ENCODE measurements at places on chromosomes 16 and 17.

DNA sequence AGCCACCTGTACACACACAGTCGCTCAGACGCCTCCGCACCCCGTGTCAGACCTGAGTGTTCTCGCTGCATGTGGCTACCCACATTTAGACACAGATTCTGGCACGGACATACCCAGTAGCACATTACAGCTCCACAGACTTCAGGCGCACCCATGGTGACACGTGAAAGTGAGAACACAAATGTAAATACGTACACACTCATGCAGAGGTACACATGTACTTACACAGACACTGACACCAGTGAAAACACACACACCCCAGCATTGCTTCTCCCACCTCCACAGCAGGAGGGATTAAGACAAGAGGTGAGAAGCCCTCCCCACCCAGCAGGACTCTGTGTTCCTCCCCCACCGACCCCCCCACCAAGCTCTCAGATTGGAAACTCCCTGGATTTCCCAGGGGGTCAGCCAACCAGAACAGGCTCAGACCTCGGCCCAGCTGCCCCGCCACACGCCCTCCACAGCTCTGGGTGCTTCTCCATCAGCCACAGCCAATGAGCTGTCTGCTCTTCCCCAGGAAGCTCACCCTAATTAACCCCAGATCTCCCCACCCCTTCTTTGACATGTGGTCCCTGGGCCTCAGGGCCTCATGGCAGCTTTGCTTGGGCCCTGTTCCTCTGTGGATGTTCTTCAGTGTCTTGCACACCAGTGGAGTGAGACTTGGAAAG, 5.3 kb upstream of the FOXN1 start:
- DNase-seq = no peak

- DNase-seq = no peak
Measured at GRCh38 chr17:6681176-6681575, 29.6 kb downstream of the C17orf100 start.

GRCh38 chr16:64425381-64425780, 696.5 kb downstream of the CDH11 start:
- no peak for DNase-seq

- no peak for DNase-seq
Measured at GRCh38 chr16:12798171-12798570, 5.5 kb downstream of the CPPED1 start.

- DNase-seq = no peak
Measured at GRCh38 chr17:72414967-72415853, 294.4 kb downstream of the SOX9 start.

- DNase-seq = no peak
Measured at GRCh38 chr16:26816266-26816665, 250.5 kb upstream of the C16orf82 start.

DNA sequence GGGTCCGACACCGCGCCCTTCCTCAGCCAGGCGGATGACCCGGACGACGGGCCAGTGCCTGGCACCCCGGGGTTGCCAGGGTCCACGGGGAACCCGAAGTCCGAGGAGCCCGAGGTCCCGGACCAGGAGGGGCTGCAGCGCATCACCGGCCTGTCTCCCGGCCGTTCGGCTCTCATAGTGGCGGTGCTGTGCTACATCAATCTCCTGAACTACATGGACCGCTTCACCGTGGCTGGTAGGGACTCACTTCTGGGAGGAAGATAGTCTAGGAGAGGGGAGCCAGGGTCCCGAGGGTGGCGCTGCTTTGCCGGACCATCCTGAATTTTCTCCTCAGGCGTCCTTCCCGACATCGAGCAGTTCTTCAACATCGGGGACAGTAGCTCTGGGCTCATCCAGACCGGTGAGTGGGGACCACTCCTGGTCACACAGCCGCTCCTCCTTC, 601 bp downstream of the SPNS1 start:
- DNase-seq = no peak

GRCh38 chr17:55641676-55642081, 81.0 kb downstream of the TMEM100 start:
- DNase-seq = peak; percentile 59

GRCh38 chr17:49180303-49180702, 30.1 kb downstream of the GNGT2 start:
- DNase-seq = peak; percentile 47

DNA sequence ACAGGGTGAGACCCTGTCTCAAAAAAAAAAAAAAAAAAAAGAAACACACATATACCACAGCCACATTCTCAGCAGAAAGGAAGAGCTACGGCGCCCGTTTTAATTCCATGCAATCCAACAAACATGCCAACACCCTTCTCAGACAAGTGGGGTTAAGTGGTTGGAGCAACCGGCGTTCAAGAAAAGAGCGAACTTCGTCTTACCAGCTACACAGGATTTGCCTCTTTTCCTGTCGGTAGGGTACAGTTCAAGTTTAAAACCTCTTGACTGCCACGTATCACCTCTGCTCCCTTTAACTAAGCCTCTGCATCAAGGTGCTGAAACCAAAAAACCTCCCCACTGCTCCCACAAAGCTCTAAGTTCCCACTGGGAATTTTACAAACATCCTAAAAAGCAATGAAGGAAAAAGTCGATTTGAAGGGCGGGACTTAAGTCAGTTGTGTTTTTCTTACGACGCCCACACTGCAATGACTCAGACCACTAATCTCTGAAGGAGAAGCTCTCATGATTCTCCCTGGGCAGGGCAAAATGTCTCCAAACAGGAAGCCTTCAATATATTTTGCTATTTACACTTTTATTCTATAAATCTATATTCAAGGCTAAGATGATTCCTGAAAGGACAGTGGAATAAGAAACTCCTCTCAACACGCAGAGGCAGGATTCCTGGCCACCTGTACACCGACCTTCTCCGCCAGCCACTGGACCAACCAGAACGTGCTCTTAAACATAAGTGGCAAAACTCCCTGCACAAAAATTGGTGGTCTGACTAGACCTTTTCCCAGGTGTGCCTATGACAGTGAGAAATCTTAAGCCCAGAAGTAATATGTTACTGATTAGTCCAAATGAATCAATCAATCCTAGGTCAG, 18.8 kb downstream of the SRP68 start:
- no peak for DNase-seq

- no peak for DNase-seq
Measured at GRCh38 chr16:68517606-68518166, 21.4 kb upstream of the ZFP90 start.

GRCh38 chr16:9840761-9841665, 341.2 kb downstream of the GRIN2A start:
- DNase-seq = no peak

- no peak for DNase-seq
Measured at GRCh38 chr17:71926746-71927398, 193.9 kb upstream of the SOX9 start.

DNA sequence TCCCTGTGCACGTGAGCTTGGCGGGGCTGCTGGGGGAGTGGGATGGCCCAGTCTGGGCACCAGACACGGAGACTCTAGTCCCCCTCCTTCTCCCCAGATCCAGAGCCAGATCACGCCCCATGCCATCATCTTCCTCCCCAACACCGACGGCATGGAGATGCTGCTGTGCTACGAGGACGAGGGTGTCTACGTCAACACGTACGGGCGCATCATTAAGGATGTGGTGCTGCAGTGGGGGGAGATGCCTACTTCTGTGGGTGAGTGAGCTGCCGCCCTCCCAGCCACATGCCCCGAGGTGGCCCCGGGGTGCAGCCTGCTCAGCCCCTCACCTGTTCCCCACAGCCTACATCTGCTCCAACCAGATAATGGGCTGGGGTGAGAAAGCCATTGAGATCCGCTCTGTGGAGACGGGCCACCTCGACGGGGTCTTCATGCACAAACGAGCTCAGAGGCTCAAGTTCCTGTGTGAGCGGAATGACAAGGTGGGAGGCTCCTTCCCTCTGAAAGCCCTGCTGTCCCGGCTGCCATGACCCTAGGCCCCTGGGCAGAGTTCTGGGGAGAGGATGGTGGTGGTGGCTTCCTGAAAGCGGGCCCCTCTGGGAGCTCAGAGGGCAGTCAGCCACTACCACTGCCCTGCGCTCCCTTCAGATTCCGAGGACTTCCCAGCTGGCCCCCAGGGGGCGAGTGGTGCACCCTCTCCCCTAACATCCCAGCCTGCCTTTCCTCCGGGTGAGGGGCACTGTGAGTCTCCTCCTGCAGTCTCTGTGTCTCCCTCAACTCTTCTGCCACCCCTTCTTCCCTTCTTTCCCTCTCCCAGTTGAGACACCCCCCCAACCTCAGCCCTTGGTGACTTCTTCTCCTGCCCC, 2.8 kb upstream of the C17orf107 start:
- DNase-seq = no peak

DNA sequence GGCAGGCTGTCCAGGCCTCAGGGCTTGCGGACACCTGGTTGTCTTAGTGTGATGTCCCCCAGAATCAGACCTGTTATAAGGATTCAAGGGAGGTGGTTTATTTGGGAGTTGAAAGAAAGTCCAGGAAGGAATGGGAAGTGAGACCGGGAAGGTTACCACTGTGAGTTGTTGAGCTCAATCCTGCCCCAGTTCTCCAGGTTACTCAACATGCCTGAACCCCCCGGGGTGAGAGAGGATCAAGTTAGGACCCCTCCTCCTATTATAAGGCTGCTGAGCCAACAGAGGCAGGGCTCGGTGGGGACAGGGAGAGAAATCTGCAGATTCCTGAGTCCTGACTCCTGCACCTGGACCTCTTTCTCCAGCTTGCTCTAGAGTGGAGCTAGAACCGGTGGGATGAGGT, 86.4 kb downstream of the MRM1 start:
- DNase-seq = no peak

DNA sequence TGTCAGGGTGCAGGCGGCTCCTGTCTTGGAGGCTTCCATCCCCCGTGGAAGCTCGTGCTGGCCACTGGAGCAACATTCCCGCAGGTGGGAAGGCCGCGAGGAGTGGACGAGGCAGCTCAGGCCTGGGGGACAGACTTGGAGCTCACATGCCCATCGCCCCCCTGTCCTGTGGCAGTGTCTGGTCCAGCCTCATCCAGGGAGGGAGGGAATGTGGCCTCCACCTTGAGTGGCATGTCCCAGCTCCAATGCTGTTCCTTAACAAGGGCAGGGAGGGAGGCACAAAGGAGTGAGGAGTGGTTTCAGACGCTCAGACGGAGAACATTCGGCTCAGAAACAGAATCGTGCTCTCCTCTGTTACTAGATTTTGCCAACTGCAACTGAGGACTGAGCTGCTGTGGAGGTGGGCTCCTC, 159.4 kb upstream of the CHMP6 start:
- DNase-seq = peak; percentile 88

DNA sequence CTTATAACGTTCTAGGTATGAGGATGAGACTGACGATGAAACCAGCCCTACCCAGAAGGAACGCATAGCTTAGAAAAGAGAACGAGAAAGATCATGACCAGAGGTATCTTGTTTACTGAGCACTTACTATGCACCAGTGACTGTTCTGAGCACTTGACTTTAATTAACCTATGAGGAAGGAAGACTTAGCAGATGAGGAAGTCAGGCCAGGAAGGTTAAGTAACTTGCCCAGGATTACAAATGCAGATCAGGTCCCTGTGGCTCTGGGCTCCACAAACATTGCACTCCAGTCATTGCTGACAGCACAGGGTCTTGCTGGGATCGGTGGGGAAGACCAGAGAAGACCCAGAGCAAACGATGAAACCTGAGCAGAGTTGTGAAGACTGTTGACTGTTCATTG, 7.1 kb downstream of the KRT13 start:
- no peak for DNase-seq

- no peak for DNase-seq
Measured at GRCh38 chr17:83025636-83026280, 53.7 kb upstream of the METRNL start.

DNA sequence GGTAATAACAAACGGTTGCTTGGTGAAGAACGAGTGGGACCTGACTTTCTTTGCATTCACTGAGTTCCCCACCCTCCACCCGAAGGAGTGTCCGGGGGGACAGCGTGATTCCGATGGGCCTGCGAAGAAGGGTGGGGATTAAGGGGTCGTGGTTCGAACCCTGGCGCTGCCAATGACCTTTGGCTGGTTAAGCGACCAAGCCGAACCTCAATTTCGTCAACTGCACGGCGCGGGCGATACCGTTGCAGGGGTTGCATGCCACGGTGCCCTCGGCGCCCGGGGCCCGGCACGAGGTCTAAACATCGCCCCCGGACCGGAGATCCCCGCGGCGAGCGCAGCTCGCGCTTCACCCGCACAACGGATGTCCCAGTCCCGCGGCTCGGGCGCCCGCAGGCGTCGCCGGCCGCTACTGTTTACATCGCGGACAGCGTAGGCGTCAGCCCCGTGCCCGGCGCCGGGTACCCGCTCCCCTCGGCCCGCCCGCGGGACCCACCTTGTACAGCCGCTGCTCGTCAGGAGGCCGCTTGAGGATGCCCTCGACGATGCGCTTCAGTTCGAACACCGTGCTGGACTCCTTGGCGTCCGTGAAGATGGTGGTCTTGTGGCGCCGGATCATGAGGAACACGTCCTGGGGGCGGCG, 460 bp downstream of the ELOB start:
- no peak for DNase-seq

- no peak for DNase-seq
Measured at GRCh38 chr17:18315562-18315922, 449 bp downstream of the SMCR8 start.

- DNase-seq = no peak
Measured at GRCh38 chr16:50079397-50080140, 13.8 kb downstream of the HEATR3 start.

DNA sequence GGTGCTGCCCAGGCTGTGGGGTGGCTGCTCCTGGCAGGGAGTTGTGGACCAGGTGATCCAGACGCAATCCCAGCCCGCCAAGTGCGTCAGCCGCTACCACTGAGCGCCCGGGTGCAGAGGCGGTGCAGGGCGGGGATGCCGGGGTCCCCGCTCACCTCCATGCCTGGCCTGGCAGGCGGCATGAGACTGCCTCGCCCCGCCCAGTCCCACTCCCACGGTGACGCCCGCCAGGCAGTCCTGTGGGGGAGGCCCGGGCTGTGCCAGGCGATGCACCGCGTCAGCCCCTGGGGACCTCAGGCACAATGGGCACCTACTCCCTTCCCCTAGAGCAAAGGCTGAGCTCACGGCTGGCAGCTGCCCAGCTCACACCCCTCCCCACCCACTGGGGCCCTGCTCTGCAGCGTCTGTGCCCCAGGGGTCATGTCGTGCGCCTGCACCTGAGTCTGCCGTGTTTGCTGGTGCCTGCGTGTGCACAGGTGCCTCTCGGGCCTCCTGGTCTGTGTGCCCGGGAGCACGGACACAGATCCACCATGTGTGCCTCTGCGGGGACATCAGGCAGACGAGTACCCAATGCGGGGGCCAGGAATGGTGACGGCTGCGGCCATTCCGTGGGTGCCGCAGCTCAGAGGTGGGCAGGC, 5.3 kb downstream of the RPUSD1 start:
- no peak for DNase-seq

GRCh38 chr16:10168258-10168657, 14.0 kb downstream of the GRIN2A start:
- DNase-seq = peak; percentile 73

- no peak for DNase-seq
Measured at GRCh38 chr17:43548689-43549379, 2.7 kb upstream of the ETV4 start.

- DNase-seq = no peak
Measured at GRCh38 chr16:28069971-28070794, 6.7 kb upstream of the GSG1L start.
